Left forelimb (tissue), 1 donor: ENCODE measurements at places on chromosomes 1 and 21.

GRCh38 chr1:118370861-118371260, 185.8 kb upstream of the SPAG17 start:
- no peak for DNase-seq

DNA sequence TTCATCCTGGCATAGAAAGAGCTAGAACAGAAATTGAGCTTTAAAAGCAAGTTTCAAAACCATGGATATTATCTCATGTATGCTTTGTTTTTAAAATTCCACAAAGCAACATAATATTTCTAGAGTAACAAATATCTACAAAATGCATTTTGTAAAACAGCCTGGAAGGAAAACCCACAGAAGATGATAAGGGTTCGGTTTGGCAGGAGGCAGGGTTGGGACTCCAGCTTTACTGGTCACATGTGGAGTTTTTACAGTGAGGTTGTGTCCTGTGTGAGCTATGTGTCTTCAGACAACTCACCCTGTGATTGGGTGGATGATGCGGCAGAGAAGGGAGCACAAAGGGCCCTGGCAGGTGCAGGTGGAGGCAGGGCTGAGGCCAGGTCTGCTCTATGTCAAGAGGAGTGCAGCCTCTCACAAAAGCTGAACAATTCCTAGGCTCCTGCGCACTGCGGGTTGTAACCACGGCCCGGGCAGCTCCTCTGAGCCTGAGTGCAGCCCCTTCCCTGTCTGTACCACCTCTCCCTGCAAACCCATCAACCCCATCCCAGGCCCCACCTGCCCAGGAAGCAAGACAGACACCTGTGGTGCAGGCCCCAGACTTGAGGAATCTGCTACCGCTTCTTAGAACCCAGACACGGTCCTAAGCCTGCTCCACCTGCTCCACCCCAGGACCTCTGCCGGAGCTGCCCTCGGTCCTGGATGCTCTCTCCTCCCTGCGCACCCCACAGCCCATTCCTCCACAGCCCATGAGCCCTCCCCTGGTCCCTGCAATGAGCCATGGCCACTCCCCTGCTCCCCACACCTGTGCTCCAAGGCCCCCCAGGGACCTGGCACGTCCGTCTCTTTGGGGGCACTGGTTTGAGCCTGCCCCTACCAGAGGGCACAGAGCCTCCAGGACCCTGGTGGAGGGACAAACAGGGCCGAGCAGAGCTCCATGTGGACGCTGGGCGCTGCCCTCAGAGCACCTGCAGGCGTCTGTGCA, 2.8 kb upstream of the COL18A1 start:
- no peak for DNase-seq

DNA sequence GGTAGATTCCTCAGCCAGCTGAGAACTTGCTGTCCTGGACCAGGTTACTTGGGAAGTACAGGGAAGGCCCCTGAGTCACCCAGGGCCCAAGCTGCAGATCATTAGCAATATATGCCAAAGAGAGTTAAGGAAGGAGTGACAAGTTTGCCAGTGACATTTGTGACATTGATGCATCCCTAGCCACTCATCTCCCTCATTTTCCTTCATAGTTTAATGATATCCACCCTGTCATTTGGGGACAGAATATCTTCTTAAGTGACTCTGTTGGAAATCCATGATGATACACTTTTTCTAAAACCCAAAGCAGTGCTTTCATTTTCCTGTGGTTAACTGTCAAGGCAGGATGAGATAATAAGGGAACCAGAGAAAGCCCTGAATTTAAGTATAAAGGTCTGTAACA, 3.2 kb downstream of the TNN start:
- no peak for DNase-seq

DNA sequence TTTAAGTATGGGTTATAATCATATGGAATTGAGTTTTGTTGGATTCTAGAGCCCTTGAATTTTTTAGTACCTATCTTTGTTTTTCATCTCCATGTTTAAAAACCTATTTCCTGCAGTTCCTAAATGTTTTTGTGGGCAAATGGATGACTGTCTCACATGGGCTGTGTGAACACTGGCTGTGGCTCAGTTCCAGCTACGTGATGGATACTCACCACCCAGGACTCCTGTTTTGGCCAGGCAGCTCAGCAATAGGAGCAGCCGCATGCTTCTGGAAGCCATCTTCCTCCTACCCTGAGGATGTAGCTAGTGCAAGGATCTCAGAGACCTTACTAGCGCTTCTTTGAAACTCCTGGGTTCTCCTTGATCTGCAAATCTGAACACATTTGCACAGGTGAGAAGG, 2.8 kb downstream of the REG4 start:
- DNase-seq: no peak

DNA sequence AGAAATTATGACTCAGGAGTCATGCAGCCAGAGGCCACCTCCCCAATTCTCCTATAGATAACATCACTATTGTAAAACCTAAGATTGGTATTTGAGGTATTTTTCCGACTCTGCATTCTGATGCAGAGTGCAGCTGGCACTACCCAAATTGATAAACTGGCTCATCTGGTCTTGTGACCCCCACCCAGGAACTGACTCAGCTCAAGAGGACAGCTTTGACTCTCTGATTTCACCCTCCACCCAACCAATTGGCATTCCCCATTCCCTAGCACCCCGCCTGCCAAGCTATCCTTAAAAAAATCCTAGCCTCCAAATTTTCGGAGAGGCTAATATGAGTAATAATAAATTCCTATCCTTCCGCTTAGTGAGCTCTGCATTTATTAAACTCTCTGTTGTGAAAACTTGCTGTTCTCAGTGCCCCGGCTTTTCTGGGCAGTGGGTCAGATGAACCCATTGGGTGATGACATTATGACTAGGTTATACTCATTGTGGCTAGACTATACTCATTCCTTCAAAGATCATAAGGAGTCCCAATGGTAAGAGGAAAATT, 39.4 kb upstream of the EPS15 start:
- DNase-seq: no peak

DNA sequence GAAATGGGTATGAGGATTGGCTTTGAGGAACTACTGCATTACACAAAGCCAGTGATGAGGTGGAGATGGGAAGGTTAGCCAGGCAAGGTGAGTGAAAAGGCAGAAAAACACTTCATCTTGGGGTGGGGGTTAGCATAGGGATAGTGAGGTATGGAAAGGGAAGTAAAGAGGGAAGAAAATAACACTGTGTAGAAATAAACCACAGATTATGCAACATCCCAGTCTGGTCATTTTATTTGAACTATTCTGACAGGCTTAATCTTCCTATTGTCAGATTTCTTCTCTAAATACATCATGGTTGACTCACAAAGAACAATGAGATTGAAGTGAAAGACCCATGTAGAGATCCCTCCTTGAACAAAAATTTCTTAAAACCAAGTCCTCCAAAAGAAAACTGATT, 640.2 kb downstream of the PTPRC start:
- no peak for DNase-seq

DNA sequence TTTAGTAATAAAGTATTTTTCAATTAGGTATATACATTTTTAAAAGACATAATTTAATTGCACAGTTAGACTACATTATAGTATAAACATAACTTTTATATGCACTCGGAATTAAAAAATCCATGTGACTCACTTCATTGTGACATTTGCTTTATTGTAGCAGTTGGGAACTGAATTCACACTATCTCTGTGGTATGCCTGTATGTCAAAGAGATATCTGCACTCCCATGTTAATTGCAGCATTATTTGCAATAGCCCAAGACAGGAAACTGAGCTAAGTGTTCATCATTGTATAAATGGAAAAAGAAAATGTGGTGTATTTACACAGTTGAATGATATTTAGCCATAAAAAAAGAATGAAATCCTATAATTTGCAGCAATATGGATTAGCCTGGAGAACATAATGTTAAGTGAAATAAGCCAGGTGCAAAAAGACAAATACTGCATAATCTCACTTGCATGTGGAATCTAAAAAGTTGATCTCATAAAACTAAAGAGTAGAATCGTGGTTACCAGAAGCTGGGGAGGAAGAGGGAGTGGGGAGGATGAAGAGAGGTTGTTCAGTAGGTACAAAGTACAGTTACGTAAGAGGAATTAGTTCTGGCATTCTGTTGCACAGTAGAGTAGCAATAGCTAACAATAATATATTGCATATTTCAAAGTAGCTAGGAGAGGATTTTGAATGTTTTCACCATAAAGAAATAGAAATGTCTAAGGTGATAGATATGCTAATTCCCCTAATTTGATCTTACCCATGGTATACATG, 64.8 kb downstream of the DPT start:
- DNase-seq: no peak

GRCh38 chr1:112954017-112954650, 1.9 kb downstream of the SLC16A1 start:
- no peak for DNase-seq

GRCh38 chr1:10561955-10562354, 87.2 kb downstream of the PEX14 start:
- DNase-seq: no peak

GRCh38 chr1:236361909-236362590, 32.0 kb upstream of the EDARADD start:
- DNase-seq: no peak

GRCh38 chr21:46049890-46050667, 47.8 kb upstream of the COL6A2 start:
- no peak for DNase-seq
